ENCODE measurements at places on chromosomes 1 and 21.

GRCh38 chr1:116255486-116256285 lies 117.4 kb upstream of the ATP1A1 start:
- DNase-seq, result no peak

DNA sequence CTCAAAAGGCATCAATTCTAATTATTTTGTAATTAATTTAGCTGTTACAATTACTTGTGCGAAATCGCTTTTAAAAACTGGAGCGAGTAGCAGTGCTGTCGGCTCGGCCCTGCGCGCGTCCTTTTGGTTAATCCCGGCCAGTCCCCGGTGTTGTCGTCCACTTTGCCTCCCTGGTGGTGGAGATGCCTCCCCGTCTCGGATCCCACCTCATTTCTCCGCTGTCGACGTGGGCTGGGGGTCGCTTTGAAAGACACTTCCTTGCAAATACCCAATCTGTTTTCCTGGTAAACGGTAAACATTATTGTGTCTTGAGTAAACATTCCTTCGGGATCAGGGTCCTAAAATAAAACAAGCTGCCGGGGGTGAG lies 3.7 kb downstream of the FOXD3 start:
- peak; percentile 35 for DNase-seq

DNA sequence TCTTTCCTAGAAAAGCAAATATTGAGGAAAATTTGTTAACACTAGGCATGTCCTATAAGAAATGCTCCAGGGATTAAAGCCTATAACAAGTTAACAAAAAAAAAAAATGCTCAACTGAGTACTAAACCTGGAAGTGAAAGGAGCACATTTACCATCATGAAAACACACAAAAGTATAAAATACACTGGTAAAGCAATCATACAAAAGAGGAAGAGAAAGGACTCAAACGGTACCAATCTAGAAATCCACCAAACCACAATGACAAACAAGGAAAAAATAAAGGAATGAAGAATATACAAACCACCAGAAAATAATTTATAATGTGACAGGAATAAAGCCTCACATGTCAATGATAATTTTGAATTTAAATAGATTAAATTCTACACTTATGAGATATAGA lies 21.2 kb downstream of the CD1E start:
- no peak for DNase-seq

DNA sequence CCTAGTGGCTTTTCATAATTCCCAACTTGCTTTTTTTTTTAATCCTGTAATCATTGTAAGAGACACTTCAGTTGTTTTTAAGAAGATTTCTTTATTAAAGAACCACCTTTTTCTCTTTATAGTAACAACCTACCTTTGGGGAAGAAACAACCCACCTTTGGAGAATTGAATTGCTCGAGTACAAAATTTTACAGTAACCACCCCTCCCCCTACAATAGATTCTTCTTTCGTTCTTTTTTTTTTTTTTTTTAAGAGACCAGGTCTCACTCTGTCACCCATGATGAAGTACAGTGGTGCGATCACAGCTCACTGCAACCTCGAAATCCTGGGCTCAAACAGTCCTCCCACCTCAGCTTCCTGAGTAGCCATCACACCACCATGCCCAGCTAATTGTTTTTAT lies 2.1 kb upstream of the LRRC40 start:
- no peak for DNase-seq

DNA sequence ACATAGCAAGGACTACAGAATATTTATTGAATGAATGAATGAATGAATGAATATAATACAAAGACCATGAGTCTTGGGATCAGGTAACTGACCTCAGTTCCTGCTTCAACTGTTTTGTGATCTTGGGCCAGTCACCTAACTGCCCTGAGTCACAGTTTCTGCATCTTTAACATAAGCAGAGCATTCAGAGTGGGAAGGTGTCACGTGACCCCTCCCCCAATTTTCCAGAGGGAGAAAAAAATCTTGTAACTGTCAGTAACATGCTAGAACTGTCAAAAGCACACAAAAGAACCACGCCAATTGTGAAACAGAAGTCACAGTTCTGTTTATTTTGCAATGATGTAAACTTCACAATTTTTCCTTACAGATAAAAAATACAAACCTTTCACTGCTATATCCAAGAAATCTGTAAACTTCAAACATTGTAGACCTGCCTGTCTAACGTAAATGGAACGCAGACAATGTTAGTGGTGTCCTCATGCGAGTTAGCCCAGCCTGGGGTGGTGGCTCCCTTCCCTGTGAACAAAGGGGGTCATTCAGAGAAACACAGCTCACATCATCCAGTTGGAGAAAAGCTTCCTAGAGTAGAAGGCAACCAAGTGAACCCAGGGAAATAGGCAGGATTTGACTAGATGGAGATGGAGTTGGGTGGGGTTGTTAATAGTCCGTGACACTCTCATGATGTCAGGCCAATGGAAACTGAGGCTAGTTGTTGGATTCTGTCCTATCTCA lies 211.8 kb upstream of the ZC3H12A start:
- no peak for DNase-seq

- DNase-seq, result no peak
These were observed 357.8 kb upstream of the PTBP2 start for GRCh38 chr1:96363826-96364225.

- DNase-seq, result no peak
These were observed 37.7 kb upstream of the IGSF21 start for GRCh38 chr1:18069903-18070302.

Measured in HEK293T (cell line).